ENCODE measurements at places on chromosomes 7 and 10.

GRCh38 chr7:26853788-26854393 is 10.5 kb downstream of the SKAP2 start:
- no peak for DNase-seq

DNA sequence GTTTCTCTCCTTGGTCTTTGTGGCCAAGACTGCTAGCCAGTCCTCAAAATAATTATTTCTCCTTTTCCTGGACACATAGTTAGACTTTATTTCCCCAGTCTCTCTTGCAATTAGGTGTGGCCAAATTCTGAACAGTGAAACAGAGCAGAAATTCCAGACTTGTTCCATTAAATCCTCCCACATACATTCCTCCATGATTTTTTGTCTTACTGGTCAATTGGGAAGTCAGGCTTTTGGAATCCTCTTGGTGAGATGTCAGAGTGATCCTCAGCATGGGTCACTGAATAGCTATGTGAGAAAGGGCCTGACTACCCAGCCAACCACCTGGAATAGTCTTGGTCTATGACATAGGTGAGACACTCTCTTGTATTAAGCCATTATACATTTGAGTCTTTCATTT is 164.2 kb downstream of the DGKI start:
- DNase-seq: no peak

DNA sequence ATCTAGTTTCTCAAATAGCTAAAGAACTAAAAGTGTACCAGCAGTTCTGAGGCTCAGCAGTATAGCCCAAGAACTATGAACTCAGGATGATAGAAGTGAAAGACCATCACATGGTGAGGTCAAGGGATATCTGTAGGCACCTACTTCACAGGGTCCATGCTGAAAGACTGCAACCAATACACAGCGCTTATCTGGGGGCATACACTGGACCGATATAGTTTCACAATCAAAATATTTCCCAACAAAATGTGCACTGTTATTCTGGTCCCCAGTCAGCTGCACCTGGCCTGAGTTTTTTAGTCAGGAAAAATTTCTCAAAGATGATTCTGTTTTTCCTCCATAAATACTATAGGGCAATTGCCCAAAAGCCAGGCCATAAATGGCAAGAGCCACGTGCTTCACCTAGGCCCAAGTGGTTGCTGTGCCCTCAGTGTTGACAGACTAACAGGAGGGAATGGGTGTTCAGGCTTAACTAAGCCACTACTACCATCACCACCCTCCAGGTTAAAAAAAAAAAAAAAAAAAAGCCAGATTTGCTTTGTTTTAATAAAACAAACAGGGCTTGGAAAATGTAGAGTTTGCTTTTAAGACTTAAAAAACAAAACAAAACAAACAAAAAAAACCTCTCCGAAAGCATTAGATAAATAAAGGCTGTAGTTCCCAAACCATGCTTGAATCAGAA is 58.5 kb downstream of the OGDH start:
- DNase-seq: no peak

- no peak for DNase-seq
Measured at GRCh38 chr10:35854661-35855060, 212.6 kb upstream of the FZD8 start.

- no peak for DNase-seq
Measured at GRCh38 chr10:66983475-66983818, 57.6 kb downstream of the LRRTM3 start.

- DNase-seq: no peak
Measured at GRCh38 chr7:7793249-7793648, 74.8 kb upstream of the RPA3 start.

DNA sequence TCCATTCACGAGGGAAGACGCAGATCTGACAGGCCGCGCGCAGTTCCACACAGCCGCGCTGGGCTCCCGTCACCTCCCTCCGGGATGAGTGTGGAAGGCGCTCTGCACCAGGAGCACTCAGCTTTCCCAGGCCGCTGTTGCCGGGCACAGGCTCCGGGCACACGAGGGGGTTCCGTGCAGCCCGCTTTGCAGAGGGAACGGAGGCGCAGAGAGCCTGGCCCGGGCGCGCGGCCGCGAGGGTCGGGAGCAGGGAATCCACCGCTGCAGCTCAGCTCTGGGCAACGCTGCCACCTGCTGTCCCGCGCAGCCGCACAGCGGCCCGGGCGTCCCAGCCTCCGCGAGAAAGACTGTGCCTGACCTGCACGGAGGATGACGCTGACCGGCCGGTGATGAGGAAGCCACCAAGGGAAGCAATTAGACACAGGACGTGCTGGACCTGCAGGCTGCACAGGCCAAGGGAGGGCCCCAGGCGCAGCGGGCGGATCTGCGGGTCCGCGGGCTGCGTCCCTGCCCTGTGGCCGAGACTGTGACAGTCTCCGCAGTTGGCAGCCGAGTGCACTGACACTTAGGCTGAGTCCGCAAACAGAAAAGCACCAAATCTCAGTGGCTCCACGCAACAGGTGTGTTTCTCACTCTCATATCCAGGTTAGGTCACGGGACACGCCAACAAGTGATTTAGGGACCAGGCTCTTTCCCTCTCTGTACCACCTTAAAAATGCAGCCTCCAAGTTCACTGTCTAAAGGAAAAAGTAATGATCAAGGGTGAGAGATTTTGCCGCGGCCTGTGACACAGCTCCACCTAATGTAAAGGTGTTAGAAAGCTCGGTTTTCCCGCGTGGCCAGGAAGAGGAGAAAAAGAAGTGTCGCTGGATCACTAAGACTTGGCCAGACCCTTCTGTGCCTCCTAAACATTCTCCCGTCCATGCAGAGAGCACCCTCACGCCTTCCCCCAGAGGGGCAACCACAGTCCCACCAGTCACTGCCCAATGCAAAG is 94.5 kb downstream of the SEC61G start:
- DNase-seq: no peak

- no peak for DNase-seq
Measured at GRCh38 chr7:147571436-147572185, 1019.0 kb upstream of the C7orf33 start.

DNA sequence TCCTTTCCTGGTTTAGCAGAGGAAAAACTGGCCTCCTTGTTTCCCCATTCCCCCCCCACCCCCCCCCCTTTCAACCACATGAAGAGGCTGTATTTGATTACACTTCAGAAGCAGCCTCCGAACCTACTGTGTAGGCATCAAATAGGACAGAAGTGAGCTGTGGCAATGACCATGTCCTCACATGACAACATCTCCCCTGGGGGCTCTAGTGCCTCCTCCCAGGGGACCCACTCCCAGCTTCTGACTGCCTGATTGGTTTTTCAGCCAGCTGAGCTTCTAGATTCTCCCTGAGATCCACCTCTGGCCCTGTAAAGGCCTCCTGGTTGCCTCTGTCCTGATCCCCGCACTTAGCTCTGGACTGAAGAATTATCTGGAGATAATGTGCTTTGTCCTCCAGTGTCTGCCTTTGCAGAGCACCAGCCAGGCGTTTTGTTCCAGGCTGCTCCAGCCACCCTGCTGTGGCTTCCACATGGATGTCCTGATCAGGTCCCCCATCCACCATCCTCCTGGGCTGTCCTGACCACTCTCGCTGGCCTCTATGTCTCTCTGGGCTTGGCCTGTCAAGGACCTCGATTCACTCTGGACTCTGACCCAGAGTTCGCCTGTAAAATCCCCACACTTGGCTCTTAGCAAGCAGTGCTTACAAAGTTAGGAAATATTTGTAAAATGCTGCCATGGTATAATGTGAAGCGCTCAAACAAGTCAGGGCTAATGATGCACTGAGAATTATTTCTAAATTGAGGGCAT is 42.4 kb upstream of the TOMM7 start:
- DNase-seq: no peak

- no peak for DNase-seq
Measured at GRCh38 chr10:131620314-131620713, 280.5 kb upstream of the PPP2R2D start.

DNA sequence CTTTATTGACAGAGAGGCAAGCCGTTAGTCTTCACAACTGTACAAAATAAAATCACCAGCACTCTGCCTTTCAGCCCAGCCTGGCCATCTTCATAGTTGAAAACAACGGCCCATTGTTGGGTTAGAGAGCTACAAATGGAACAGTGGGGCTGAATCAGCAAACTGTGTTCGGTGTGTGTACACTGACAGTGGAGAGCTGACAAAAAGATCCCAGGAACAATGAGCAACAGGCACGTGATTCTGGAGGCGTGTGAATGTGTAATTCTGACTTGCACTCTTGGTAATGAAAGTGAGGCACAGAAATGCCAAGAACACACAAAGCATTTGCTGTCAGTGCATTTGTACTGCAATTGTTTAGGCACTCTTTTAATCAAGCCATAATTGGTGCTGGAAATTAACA is 303.7 kb downstream of the WDR11 start:
- DNase-seq: no peak

- no peak for DNase-seq
Measured at GRCh38 chr7:129007572-129007971, 47.3 kb downstream of the TNPO3 start.

GRCh38 chr7:50664461-50664922 is 99.3 kb upstream of the DDC start:
- no peak for DNase-seq

- no peak for DNase-seq
Measured at GRCh38 chr10:36547965-36548364, 577.4 kb upstream of the ANKRD30A start.

DNA sequence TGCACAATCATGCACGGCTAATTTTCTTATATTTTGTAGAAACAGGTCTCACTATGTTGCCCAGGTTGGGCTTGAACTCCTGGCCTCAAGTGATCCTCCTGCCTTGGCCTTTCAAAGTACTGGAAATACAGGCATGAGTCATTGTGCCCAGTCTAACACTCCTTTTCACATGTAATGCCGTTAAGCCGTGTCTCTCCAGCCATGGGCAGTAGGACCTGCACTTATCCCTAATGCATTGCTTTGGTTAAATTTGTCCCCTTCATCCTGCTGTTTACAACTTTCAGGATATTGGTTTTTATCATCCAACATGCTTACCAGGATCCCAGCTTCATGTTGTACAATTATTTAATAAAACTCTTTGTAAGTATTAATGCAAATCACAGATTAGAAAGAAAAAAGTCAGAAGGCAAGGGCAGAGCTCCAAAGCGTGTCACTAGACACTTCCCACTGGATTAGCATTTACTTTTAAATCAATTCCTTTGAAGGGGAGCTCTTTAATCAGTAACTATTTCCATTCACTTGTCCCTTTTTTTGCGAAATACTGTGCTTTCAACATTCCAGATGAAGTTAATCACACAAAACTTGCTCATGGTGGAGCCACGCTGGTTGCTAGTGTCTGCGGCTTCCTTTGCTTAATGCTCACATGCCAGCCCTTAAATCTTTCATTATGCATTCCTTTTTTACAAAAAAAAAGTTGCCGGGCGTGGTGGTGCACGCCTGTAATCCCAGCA is 256.0 kb upstream of the AUTS2 start:
- no peak for DNase-seq

DNA sequence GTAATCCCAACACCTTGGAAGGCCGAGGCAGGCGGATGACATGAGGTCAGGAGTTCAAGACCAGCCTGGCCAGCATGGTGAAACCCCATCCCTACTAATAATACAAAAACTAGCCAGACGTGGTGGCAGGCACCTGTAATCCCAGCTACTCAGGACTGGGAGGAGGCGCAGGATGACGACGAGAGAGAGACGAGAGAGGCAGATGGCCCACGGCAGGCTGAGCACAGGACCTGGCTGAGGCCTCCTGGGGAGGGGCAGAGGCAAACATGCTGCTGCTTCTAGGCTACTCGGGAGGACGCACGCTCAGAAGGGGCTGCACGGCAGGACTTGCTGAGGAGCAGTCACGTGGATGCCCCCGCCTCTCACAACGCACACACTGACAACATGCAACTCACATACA is 22.4 kb downstream of the DIP2C start:
- no peak for DNase-seq

DNA sequence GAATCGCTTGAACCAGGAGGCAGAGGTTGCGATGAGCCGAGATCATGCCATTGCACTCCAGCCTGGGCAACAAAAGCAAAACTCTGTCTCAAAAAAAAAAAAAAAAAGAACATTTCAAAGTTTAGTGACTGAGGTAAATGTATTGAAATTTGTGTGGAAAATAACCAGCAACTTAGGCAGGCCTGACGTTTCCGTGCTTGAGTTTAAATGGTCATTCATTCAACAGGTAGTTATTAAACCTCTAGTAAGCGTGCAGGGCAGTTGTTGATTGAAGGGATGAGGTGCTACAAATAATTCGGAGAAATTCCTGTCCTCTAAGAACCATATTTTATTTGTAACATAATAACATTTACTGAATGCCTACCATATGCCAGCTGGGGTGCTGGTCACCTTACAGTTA is 135.3 kb downstream of the PRKAG2 start:
- DNase-seq: no peak

- DNase-seq: no peak
Measured at GRCh38 chr10:61452151-61452651, 980 bp downstream of the TMEM26 start.

DNA sequence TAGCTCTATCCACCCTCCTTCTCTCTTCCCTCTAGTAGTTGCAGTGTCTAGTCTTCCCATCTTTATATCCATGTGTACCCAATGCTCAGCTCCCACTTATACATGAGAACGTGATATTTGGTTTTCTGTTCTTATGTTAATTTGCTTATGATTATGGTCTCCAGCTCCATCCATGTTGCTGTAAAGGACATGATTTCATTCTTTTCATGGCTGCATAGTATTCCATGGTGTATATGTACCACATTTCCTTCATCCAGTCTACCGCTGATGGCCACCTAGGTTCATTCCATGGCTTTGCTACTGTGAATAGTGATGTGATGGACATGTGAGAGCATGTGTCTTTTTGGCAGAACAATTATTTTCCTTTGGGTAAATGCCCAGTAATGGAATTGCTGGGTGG is 6.5 kb downstream of the PRSS2 start:
- DNase-seq: no peak

DNA sequence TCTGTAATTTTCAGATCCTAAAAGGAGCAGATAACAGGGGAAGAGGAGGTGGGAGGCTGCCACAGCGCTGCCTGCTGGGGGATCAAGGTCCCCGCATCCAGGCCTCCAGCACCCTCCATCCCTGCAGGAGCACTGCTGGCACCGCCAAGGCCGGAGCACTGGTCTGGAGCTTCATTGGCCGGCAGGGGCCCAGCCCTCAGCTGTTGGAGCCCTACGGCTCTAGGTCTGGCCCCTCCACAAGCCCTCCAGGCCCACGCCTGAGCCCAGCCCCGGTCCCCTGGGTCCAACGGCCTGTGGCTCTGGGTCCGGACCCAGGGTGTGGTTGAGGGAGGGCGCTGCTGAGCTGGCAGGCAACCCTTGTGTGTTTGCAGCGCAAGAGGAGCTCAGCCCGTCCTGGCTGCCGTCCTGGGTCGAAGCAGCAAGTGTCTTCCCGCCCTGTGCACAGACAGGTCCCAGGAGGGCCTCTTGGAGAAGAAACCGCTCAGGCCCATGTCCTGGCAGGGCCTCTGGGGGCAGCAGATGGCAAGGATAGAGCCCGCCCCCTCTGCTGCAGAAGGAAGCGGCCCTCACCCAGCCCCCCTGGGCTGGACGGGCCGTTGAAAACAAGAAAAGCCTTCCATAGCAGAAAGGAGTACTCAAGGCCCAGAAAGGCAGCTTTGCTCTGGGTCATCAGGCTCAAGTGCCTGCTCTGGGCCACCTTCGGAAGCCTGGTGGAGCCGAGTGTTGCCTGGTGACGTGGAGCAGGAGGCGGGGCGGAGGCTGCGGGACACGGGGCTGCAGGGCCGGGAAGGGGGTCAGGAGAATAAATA is 54.3 kb upstream of the TNRC18 start:
- DNase-seq: no peak
